Stimulated activated CD8-positive, alpha-beta memory T cell treated with anti-CD3 and anti-CD28 coated beads, Interleukin-7, amount 100 ng/mL, for 4 hours (primary cell): ENCODE measurements at places on chromosomes 4 and X.

DNA sequence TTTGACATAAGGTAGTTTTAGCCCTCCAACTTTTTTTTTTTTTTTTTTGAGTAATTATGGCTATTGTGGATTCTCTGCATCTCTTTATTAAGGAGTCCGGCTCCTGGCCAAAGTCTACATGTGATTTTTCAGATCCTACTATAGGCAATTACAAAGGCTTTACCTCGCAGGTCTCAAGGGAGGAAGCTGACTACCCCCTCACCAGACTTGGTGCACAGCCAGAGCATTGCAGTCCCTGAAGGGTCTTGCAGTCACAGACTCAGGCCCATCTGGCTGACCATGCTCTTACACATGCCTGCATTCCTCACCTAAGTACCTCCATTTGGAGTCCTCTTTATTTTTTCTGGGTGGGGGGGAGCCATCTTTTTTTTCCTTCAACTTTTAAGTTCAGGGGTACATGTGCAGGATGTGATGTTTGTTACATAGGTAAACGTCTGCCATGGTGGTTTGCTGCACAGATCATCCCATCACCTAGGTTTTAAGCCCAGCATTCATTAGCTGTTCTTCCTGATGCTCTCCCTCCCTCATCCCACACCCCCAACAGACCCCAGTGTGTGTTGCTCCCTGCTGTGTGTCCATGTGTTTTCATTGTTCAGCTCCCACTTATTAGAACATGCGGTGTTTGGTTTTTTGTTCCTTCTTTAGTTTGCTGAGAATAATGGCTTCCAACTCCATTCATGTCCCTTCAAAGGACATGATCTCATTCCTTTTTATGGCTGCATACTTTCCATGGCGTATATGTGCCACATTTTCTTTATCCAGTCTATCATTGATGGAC, 88.4 kb upstream of the STIM2 start:
- DNase-seq = no peak

- no peak for DNase-seq
Measured at GRCh38 chrX:120457766-120458180, 11.3 kb downstream of the LAMP2 start.

GRCh38 chrX:55312655-55313054, 47.9 kb upstream of the PAGE3 start:
- no peak for DNase-seq

DNA sequence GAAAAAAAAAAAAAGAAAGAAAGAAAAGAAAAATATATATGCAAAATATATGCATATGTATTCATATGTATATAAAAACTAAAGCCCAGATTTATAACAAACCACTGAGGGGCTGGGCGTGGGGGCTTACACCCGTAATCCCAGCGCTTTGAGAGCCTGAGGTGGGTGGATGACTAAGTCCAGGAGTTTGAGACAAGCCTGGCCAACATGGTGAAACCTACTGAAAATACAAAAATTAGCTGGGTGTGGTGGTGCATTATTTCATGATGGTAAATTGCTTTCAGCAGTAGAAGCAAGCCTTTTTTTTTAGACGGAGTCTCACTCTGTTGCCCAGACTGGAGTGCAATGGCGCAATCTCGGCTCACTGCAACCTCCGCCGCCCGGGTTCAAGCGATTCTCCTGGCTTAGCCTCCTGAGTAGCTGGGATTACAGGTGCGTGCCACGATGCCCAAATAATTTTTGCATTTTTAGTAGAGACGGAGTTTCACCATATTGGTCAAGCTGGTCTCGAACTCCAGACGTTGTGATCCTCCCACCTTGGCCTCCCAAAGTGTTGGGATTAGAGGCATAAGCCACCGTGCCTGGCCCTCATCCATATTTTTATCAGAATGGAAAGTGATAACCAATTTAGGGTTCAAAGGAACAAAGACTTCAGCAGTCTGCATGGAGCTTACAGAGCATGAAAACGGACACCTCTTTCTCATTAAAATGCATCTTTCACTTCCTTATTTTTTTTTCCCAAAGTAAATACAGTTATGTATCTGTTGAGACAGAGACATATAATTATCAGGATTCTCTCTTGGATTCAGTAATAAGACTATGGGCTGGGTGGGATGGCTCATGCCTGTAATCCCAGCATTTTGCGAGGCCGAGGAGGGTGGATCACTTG, 27.7 kb upstream of the MOB1B start:
- DNase-seq = no peak

DNA sequence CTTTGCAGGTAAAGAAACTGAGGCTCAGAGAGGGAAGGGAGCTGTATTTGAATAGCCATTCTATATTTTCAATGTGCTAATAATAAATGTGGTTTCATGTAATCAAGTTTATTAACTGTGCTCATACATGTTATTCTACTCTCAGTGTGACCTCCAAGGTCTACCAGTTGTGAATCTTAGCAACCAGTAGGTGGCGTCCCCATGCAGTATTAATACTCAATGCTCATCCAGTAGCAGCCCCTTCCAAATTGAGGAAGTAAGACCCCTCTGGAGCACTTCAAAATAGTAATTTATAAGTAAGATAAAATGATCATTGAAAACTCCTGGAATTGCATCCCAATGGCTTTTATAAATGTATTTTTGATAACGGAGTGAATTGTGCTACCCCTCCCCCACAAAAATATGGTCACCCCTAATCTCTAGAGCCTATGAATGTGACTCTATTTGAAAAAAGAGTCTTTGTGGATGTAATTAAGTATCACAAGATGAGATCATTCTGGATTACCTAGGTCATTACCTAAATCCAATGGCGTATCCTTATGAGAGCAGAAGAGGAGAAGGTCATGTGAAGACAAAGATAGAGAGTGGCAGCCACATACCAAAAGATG, 20.4 kb upstream of the SEPSECS start:
- no peak for DNase-seq

- DNase-seq = no peak
Measured at GRCh38 chr4:80448056-80448455, 112.5 kb downstream of the CFAP299 start.

DNA sequence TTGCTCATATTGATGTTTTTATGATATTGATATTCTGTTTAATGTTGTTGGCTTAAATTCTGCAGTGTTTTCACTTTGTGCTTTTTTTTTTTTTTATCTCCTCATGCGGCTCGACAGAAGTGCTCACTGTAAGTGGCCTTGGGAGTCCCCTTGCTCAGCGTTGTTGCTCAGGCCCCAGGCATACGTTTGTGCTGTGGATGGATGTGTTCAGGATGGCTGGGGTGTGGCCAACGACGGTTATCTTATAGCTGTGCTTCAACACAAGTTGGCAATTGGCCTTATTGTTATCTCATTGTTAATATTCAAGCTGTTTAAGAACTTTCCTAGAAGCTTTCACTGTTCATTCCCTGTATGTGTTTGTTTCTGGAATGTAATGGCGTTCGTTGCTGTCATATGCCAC, 36.4 kb upstream of the CLCN4 start:
- DNase-seq = no peak

DNA sequence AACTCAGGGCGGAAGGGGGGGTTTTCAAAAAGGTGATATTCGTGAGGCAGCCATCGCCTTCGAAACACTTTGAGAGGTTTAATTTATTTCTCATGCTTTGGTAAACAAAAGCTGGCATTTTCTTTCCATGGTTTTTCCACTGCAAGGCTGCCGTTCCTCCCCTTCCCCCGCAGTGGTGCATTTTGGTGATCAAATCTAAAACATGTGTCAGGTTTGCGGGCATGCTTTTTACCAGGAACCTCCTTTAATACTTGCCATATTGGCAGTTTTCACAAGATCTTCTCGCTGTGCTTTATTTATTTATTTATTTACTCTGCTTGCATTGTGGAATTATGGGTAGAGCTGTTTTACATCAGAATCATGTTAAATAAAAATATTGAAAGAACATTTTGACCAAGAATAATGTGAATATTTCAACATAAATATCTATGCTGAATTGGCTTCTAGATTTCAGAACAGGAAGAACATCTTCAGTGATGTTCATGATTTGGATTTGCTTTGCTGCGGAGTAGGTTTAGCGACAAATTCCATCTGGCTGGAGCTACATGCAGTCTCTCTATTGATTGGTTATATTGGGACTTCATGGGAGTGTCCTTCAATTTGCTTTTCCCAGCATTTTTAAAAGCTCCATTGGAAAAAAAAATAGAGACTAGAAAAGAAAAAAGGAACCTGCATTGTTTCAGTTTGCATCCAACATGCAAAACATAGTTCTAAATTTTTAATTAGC, 54.4 kb downstream of the STOX2 start:
- DNase-seq = no peak

GRCh38 chr4:104967034-104967401, 179.7 kb upstream of the TET2 start:
- DNase-seq = no peak

- DNase-seq = no peak
Measured at GRCh38 chr4:27278615-27279375, 418.2 kb downstream of the STIM2 start.

DNA sequence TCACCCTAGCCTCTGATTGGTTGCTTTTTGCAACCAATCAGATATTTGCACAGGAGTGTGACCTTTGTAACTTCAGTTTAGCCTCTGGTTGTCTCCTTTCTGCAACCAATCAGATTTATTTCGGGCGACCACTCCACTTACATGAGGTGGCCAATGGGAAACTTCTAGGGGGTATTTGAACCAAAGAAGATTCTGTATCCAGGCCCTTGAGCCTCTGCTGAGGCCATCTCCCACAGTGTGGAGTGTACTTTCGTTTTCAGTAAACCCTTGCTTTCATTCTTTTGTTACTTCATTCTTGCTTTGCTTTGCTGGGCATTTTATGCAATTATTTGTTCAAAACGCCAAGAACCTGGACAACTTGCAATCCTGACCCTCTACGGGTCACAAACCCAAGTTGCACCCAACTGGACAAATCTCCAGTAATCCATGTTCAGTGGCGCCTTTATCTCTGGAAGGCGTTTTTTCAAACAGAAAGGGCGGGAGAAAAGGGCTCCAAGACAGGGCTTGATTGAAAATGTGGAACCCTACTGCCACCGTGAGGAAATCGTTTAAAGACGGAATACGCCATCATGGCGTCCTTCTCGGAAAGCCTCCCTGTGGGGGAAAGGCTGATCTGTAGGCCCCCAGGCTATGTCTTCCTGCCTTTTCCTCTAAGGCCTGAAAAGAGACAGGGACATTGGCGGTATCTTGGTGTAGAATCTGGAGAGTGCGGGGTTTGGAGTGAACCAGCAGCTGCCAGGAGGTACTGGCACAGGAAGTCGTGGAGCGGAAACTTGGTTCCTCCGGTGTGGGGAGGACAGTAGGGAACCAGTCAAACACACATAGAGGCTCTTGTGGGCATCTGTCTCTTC, 184.6 kb downstream of the OR13H1 start:
- DNase-seq = peak; percentile 49

- DNase-seq = no peak
Measured at GRCh38 chr4:26235500-26235899, 85.3 kb upstream of the RBPJ start.

GRCh38 chr4:148076964-148077363, 345.1 kb downstream of the ARHGAP10 start:
- no peak for DNase-seq

GRCh38 chr4:89303177-89303576, 4.4 kb downstream of the GPRIN3 start:
- no peak for DNase-seq

GRCh38 chr4:75786938-75787337, 62.6 kb downstream of the USO1 start:
- DNase-seq = no peak

DNA sequence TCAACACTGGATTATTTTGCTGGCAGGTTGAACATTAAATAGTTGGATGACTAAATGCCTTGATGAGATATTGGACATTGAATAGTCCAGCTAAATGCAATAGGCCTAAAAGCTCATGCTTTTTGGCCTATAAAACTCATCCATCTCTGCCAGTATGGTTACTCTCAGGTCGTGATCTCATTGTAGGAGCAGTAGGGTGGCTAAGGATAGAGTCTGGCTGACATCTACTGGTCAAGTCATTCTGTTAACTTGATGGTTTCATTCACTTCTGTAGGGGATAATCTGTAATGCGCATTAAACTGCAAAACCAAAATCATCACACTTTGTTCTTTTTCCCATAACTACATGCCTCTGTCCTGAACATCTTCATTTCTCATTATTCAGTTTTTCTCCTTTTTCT, 227.0 kb downstream of the DKK2 start:
- no peak for DNase-seq

DNA sequence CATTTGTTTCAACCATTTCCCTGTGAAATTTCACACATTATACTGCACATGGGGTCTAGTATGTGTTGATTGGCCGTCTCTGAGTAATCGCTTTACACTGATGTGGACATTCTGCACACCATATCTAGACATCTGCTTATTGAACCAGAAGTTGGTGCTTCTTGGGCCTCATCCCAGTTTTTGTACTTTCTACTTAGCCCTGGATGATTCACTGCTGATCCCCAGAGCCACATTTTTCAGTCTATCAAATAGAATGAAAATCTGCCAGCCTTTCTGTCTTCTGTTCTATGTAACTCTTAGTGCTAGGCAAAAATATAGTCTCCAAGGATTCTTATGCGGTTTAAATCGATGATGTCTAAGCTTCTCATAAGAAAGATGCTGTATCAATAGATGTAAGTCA, 40.5 kb upstream of the RELL1 start:
- no peak for DNase-seq

DNA sequence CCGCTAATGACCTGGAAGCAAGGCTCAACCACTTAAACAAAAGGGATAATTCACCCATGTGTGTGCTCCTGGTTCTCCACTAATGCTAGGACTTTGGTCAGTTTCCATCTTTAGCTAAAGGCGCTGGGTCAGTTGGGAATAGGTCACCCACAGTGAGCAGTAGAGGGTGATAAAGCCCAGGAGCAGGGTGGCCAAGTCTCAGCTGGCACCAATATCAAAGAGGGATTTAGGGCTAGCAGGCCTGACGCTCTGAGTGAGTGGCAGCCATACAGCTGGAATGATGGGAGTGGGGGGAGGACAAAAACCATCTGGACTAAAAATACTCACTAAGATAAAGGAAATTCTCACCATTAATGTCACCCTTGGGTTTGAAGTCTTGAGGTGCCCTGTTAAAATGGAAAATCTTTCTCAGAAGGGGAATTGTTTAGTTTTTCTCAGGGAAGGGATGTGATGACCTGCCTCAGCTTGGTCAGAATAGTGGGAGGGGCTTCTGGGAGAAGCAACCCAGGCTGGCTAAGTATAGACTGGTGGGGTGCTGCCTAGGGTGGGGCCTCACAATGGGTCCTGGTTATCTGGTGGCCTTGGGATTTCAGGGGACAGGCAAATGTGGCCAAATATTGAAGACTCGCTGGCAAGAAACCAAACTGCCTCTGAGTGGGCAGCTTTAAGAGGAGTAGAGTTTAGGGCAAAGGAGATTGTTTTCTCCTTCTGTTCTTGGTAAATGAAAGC, 47.1 kb downstream of the TSC22D3 start:
- DNase-seq = no peak

DNA sequence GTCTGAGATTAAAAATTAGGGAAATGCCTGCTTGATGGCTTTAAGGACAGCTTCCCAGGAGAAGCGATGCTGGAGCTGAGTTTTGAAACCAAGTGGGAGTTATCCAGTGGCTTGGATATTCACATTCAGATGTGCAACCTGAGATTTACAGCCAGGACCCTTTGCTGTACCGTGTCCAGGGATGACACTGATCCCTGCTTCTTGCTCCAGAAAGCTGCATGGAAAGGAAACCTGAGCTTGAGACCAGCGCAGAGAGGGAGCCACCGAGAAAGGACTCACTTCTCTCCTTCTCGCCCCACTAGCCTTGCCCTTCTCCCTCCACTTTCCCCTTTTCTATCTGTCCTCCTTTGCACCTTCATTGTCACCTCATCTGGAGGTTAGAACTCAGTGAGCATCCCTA, 254.5 kb upstream of the PPARGC1A start:
- DNase-seq = no peak

- DNase-seq = no peak
Measured at GRCh38 chrX:118541482-118541881, 45.9 kb downstream of the DOCK11 start.
